ENCODE measurements at places on chromosomes 3 and 15.

GRCh38 chr3:155852341-155852740 lies 1.9 kb downstream of the SLC33A1 start:
- DNase-seq = no peak

DNA sequence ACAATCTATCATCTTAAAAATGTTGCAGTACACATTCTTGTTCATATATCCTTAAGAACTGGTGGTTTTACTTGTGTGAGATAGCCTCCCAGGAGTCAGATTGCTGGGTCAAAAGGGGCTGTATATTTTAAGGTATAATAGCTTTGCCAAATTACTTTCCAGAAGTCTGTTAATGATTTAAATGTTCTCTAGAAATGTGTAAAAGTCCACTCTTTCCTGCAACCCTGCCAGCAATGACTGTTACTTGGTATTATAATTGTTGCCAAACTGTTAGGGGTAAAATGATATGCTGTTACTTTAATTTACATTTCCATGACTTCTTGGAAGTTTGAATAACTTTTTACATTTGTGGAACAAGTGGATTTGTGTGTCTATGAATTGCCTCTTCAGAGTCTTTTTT lies 170.8 kb downstream of the SLC9A9 start:
- DNase-seq = no peak

DNA sequence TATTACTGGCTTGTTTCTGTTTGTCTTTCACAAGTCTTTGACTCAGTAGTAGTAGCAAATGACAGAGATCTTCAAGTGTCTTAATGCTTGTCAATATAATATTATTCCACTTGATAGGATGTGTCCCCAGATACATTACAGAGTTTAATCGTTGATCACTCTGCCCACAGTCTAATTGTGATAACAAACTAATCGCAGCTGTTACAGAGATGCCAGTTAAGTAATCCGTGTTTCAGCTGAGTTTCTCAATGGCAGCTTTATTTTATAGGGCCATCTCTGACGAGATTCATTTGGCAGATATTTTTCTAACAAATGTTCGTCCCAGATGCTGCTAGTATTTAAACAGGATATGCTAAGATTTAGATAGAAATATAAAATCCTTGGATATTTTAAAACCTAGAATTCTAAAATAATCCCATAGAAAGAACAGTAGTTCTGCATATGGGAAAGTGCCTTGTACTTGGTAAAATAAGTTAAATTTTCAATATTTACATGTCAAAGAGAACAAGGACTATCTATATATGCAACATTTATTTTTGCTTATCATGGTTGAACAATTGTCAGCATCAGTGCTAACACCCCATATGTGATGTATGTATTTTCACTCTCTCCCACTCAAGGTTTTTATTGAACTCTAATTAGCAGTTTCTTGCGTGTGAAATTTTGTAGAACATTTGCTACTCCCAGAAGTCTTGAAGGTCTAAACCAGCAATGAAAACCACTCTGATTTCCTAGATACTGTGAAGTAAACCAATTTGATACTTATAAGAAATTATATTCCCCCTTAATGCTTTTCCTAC lies 185.5 kb downstream of the MBNL1 start:
- DNase-seq = no peak

GRCh38 chr3:191962324-191962723 lies 501.4 kb downstream of the PYDC2 start:
- DNase-seq = no peak

GRCh38 chr3:150439657-150440056 lies 31.6 kb downstream of the TSC22D2 start:
- no peak for DNase-seq

DNA sequence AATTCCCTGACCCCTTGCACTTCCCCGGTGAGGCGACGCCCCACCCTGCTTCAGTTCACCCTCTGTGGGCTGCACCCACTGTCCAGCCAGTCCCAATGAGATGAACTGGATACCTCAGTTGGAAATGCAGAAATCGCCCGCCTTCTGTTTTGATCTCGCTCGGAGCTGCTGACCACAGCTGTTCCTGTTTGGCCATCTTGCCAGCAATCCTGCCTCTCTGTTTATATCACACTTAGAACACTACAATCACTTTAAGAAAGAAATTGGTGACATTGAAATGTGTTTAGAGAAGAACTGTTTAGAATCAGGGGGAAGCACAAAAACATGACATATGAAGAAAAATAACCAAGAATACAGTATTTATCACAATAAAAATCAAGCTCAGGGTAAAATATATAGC lies 127.5 kb upstream of the SUCLG2 start:
- no peak for DNase-seq

DNA sequence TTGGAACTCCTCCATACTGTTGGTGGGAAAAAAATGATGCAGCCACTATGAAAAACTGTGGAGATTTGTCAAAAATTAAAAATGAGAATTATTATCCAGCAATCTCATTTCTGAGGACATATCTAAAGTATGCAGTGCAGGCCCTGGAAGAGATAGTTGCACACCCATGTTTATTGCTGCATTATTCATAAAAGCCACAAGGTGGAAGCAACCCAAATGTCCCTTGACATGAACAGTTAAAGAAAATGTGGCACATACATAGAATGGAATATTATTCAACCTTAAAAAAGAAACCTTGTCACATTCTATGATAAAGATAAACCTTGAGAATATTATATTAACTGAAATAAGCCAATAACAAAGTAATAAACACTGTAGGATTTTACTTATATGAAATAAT lies 80.9 kb upstream of the ARHGEF26 start:
- DNase-seq = peak; percentile 38

- no peak for DNase-seq
These were observed 64.5 kb downstream of the MITF start for GRCh38 chr3:69803681-69804270.

GRCh38 chr3:124701687-124702086 lies 28.6 kb upstream of the UMPS start:
- no peak for DNase-seq

GRCh38 chr3:112667599-112667998 lies 26.7 kb upstream of the CCDC80 start:
- no peak for DNase-seq

Measured in SW 1271 (cell line).